ENCODE measurements at places on chromosomes 7 and 10. TPM values are rescaled to one million over a fixed set of nuclear protein-coding genes. Genes with fewer than 3 reads are reported as not detected.

DNA sequence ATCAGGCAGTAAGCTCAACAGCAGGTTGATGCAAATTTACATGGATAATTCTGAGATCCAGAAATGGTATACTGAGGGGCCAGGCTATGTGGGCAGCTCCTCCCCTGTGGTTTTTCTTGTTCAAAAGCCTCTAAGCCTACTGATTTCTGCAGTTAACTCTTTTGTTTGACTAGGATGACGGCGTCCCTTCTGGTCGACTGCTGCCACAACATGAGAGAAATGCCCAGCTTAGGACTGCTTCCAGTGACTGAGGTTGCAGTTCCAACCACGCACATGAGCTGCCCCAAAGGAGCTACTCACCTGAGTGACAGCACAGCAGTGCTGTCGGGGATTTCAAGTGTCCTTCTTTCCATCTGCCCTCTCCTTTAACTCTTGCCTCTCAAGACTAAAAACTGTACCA, 973.0 kb upstream of the GHITM start:
- H3K36me3 ChIP-seq: no peaks in the 10 kb centered on the region
- no peak overlapping the region for H3K27ac ChIP-seq
- H3K4me3 ChIP-seq: no peak overlapping the region
- H3K4me1 ChIP-seq: no peaks in the 10 kb centered on the region
- no peak for DNase-seq

GRCh38 chr7:93228302-93228701, 2.0 kb upstream of the HEPACAM2 start:
- H3K27me3 ChIP-seq: no peaks in the 10 kb centered on the region
- no peak overlapping the region for H3K27ac ChIP-seq
- H3K4me3 ChIP-seq: no peak overlapping the region
- H3K36me3 ChIP-seq: no peaks in the 10 kb centered on the region
- no peak for DNase-seq

GRCh38 chr10:86718556-86718955, 37.9 kb upstream of the BMPR1A start:
- H3K27ac ChIP-seq: no peak overlapping the region
- H3K36me3 ChIP-seq: no peaks in the 10 kb centered on the region
- H3K4me3 ChIP-seq: no peak overlapping the region
- H3K4me1 ChIP-seq: no peaks in the 10 kb centered on the region
- no peak for DNase-seq

The ZPBP gene
- total RNA-seq: not detected

The SPDYE5 gene
- not detected for total RNA-seq

GRCh38 chr10:91919651-91920050, 3.9 kb upstream of the BTAF1 start:
- H3K36me3 ChIP-seq: no peaks in the 10 kb centered on the region
- no peak overlapping the region for H3K27ac ChIP-seq
- H3K27me3 ChIP-seq: no peaks in the 10 kb centered on the region
- no peak for DNase-seq
- H3K4me3 ChIP-seq: no peak overlapping the region

The ZNF783 gene
- 22.1 TPM for total RNA-seq

GRCh38 chr7:78770422-78771410, 682.8 kb downstream of the MAGI2 start:
- H3K36me3 ChIP-seq: no peaks in the 10 kb centered on the region
- no peaks in the 10 kb centered on the region for H3K4me1 ChIP-seq
- H3K27me3 ChIP-seq: no peaks in the 10 kb centered on the region
- H3K4me3 ChIP-seq: peak overlapping the region; percentile 17
- H3K27ac ChIP-seq: no peak overlapping the region

The CYP2C9 gene
- not detected for total RNA-seq

DNA sequence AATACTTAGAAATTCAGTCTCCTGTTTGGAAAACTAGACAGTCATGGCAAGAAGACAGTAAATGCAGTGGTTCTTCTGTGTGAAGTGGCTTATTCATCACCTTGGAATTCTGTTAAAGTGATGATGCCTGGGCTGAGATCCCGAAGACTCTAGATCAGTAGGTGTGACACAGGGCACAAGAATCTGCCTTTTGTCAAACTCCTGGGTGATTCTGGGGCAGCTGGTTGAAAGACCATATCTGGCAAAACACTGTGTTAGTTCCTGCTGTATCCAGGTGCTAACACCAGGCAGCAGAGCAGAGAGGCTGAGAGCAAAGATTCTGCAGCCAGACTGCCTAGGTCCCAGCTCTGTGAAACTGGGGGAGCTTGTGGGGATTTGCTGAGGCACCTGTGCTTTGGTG, 26.5 kb downstream of the MRC1 start:
- peaks cover 7% of the 10 kb centered on the region for H3K27me3 ChIP-seq
- H3K36me3 ChIP-seq: no peaks in the 10 kb centered on the region
- H3K27ac ChIP-seq: no peak overlapping the region
- H3K4me1 ChIP-seq: no peaks in the 10 kb centered on the region
- no peak overlapping the region for H3K4me3 ChIP-seq
- no peak for DNase-seq

The ANKRD1 gene
- total RNA-seq: not detected

DNA sequence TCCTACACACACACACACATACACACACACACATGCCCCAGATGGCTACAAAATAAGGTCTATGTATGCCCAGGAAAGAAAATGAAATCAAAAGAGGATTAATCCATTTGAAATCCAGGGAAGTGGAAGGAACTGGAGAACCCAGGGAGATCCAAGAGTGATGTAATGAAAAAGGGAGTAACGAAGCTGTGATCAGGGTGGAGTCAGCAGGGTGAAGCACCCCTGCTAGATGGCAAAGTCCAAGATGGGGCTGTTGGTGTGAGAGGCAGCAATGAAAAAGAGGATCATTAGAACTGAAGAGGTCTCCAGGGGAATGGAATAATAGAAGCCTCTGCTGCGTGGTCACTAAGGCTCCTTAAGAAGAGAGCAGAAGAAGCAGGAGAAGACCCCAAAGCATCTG, 43.6 kb upstream of the IL6 start:
- H3K27me3 ChIP-seq: no peaks in the 10 kb centered on the region
- H3K4me3 ChIP-seq: no peak overlapping the region
- no peak for DNase-seq
- H3K27ac ChIP-seq: no peak overlapping the region
- H3K36me3 ChIP-seq: no peaks in the 10 kb centered on the region

- H3K36me3 ChIP-seq: no peaks in the 10 kb centered on the region
- H3K27ac ChIP-seq: no peak overlapping the region
- H3K4me1 ChIP-seq: peaks cover 10% of the 10 kb centered on the region
- H3K4me3 ChIP-seq: no peak overlapping the region
- DNase-seq: no peak
- H3K27me3 ChIP-seq: no peaks in the 10 kb centered on the region
Measured at GRCh38 chr7:148729984-148730733, 31.5 kb downstream of the CUL1 start.

GRCh38 chr7:6251653-6252052, 20.8 kb downstream of the CYTH3 start:
- H3K27ac ChIP-seq: no peak overlapping the region
- no peaks in the 10 kb centered on the region for H3K27me3 ChIP-seq
- H3K4me1 ChIP-seq: no peaks in the 10 kb centered on the region
- no peak overlapping the region for H3K4me3 ChIP-seq
- DNase-seq: no peak
- H3K36me3 ChIP-seq: no peaks in the 10 kb centered on the region

- no peak overlapping the region for H3K4me3 ChIP-seq
- peaks cover 42% of the 10 kb centered on the region for H3K4me1 ChIP-seq
- H3K27me3 ChIP-seq: no peaks in the 10 kb centered on the region
- DNase-seq: peak; percentile 49
Measured at GRCh38 chr10:103833731-103834365, 21.5 kb downstream of the SH3PXD2A start.

DNA sequence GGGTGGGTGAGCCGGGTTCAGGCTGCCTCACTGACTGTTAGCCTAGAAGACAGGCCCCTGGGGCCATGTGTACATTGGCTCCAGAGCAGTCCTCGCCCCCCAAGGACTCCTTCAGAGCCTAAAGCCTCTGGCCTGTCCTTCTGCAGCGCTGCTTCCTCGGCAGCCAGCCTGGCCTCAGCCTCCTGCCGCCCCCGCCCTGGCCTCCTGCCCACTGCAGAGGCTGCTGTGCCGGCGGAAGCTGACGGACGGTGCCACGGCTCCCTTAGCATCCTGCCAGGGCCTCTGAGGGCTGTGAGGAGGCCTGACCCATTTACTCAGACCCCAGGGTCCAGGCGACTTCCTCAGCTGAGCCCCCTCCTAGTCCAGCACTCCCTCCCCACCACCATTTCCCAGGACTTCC, 4.9 kb downstream of the SRRM3 start:
- no peaks in the 10 kb centered on the region for H3K4me1 ChIP-seq
- H3K36me3 ChIP-seq: no peaks in the 10 kb centered on the region
- H3K27me3 ChIP-seq: no peaks in the 10 kb centered on the region
- no peak overlapping the region for H3K4me3 ChIP-seq
- H3K27ac ChIP-seq: no peak overlapping the region

GRCh38 chr10:3473271-3473670, 300.7 kb upstream of the PITRM1 start:
- peaks cover 14% of the 10 kb centered on the region for H3K4me1 ChIP-seq
- no peak overlapping the region for H3K4me3 ChIP-seq
- no peaks in the 10 kb centered on the region for H3K36me3 ChIP-seq
- no peak for DNase-seq
- H3K27me3 ChIP-seq: no peaks in the 10 kb centered on the region
- H3K27ac ChIP-seq: peak overlapping the region; percentile 95

DNA sequence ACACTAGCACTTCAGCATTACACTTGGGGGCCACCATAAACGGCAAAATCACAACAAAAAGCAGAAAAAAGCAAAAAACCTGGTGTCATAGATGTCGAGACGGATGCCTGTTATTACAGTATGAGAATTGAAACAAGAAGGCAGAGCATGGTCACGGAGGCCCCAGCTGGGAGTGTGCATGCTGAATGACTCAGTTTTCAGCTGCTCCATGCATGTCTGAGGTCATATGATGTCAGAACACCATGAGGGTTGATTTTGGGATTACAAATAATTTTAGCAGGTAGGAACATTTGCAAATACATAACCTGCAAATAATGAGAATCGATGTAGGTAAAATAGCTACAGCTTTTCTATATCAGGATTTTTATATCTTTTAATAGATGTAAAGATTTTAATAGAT, 19.1 kb downstream of the ZMYND11 start:
- H3K4me3 ChIP-seq: no peak overlapping the region
- no peaks in the 10 kb centered on the region for H3K4me1 ChIP-seq
- H3K27ac ChIP-seq: no peak overlapping the region
- no peak for DNase-seq

GRCh38 chr10:130885021-130885655, 426.4 kb downstream of the TCERG1L start:
- no peak overlapping the region for H3K4me3 ChIP-seq
- H3K36me3 ChIP-seq: no peaks in the 10 kb centered on the region
- no peaks in the 10 kb centered on the region for H3K27me3 ChIP-seq
- no peak overlapping the region for H3K27ac ChIP-seq
- DNase-seq: no peak

The AKR1C1 gene
- 77.9 TPM for total RNA-seq

The OR2A5 gene
- not detected for total RNA-seq

- no peaks in the 10 kb centered on the region for H3K36me3 ChIP-seq
- H3K4me3 ChIP-seq: no peak overlapping the region
- DNase-seq: no peak
- H3K4me1 ChIP-seq: no peaks in the 10 kb centered on the region
Measured at GRCh38 chr10:48242171-48242904, 32.2 kb downstream of the FRMPD2 start.

DNA sequence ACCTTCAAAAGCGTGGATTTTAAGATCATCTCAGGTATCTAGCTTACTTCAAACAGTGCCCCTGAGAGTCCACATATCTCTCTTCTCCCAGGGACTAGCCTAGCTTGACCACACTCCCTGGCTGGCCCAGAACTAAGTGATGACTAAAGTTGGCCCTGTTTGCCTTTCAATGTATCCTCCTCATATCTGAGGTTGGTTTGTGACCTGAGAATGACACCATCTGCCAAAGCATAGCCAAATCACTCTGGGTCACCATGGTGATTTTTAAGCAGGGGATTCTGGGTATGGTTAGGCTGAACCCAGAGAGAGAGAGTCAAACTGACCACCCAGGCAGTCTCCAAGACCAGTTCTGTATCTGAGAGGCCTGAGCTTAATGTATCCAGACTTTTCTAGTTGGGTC, 16.2 kb downstream of the CNNM1 start:
- H3K36me3 ChIP-seq: no peaks in the 10 kb centered on the region
- H3K27me3 ChIP-seq: no peaks in the 10 kb centered on the region
- no peak overlapping the region for H3K4me3 ChIP-seq
- H3K4me1 ChIP-seq: no peaks in the 10 kb centered on the region

The HYAL4 gene
- total RNA-seq: not detected

DNA sequence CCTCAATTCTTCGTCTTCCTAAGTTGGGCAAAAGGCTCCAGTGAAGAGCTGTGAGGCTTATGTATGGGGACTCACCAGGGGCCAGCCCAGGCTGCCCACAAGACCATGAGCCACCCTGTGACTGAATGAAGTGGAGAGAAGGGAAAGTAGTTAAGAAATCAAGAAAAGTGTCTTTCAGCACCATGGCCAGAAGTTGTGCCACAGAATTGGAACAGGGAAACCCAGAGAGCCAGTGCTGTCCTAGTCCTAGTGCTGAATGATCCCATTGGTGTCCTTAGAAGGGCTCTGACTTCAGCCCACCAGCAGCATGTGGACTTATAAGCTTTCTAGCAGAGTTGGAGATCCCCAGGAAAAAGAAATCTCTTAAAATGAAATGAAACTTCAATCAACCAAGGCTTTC, 37.0 kb upstream of the CCSER2 start:
- H3K27ac ChIP-seq: no peak overlapping the region
- no peak overlapping the region for H3K4me3 ChIP-seq
- no peaks in the 10 kb centered on the region for H3K27me3 ChIP-seq
- DNase-seq: no peak
- H3K36me3 ChIP-seq: no peaks in the 10 kb centered on the region

The IFT22 gene
- total RNA-seq: 20.1 TPM

The OPALIN gene
- total RNA-seq: not detected

DNA sequence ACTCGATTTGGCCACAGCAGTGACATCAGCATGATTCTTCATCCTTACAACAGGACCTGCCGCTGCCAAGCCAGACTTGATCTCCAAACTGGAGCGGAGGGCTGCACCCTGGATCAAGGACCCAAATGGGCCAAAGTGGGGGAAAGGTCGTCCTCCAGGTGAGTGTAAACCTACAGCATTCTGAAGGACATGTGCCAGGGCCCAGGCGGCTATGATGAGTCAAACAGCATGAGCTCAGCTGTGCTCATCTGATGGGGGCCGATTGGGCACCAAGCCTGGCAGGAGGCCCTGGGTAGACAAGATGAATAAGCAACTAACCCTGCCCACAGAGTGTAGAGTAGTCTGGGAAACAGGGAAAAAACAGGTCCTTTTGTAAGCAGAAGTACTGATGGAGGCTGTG, 14.4 kb upstream of the ATP6V0E2 start:
- H3K4me3 ChIP-seq: no peak overlapping the region
- no peak overlapping the region for H3K27ac ChIP-seq
- no peak for DNase-seq
- H3K36me3 ChIP-seq: peaks cover 7% of the 10 kb centered on the region
- H3K27me3 ChIP-seq: no peaks in the 10 kb centered on the region

GRCh38 chr7:42274053-42274452, 37.0 kb upstream of the GLI3 start:
- no peak for DNase-seq
- H3K4me3 ChIP-seq: no peak overlapping the region
- H3K27ac ChIP-seq: no peak overlapping the region
- no peaks in the 10 kb centered on the region for H3K36me3 ChIP-seq
- no peaks in the 10 kb centered on the region for H3K4me1 ChIP-seq

All from tibial nerve (tissue), 4 donors.